Right lobe of liver (tissue), 6 donors: ENCODE measurements at places on chromosomes 3 and 15. TPM values are rescaled to one million over a fixed set of nuclear protein-coding genes. Genes with fewer than 3 reads are reported as not detected.

DNA sequence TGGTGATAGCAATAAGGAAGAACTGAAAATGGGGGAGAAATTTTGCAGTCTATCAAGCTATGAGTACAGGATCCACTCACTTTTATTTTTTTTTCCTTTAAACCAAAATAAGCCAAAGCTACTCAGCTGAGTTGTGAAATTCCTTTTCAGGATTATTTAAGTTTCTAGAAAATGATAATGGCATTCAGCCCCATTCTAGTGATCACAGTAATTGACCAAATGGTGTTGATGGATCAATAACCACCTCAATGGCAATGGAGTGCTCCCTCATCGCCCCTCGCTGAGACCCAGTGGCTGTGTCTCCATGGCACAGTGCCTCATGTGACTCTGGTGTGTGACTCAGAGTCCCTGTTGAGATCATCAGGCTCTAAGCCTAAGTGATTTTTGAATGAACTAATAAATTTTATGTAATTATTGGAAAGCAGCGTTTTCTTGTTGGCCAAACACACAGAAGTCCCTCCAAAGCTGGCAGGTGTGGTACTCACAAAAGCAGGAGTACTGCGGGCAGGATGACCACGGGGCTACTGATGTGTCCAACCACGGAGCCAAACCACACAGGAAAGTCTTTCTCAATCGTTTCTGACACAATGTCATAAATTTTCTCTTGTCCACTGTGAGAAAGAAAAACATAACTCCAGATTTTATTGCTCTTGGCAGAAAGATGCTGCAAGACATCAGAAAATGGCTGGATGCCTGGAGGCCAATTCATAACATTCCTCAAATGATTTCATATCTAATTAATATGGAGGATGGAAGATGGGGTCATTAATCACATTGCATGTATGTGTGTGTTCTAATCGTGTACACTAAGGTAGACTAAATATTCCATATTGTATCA, 14.4 kb upstream of the STARD5 start:
- H3K27me3 ChIP-seq = no peaks in the 10 kb centered on the region
- no peak for DNase-seq
- no peaks in the 10 kb centered on the region for H3K36me3 ChIP-seq

DNA sequence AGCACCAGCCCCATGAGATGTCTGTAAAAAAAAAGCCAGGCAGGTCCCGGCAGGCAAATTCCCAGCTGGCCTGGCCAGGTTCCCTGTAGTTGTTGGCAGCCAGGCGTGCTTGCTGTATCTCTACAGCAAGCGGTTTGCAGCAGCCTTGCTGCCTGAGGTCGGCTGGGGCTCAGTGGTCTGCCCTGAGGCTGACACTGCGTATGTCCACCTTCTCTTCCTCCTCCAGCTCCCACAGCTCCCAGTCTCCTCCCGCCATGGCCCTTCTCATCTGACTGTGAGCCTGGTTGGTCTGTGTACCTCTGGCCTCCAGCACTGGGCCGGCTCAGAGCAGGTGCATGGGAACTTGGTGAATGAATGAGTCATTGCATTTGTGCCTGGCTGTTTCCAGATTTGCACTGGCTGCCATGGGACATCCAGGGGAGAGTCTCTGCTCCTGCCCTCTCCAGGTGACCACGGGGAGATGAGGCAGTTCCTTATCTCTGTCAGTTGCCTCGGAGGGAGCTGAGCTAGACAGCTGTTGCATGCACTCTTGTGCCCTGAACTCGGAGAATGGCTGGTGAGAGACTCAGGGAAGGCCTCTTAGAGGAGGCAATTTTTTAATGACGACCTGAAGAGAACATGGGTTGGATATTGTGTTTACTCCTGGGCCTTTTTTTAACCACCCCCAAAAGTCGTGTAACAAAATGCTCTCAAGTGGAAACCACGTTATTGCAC, 43.0 kb downstream of the SPSB4 start:
- H3K36me3 ChIP-seq = no peaks in the 10 kb centered on the region
- H3K27ac ChIP-seq = no peak overlapping the region
- DNase-seq = no peak

The TMC3 gene
- not detected for total RNA-seq

DNA sequence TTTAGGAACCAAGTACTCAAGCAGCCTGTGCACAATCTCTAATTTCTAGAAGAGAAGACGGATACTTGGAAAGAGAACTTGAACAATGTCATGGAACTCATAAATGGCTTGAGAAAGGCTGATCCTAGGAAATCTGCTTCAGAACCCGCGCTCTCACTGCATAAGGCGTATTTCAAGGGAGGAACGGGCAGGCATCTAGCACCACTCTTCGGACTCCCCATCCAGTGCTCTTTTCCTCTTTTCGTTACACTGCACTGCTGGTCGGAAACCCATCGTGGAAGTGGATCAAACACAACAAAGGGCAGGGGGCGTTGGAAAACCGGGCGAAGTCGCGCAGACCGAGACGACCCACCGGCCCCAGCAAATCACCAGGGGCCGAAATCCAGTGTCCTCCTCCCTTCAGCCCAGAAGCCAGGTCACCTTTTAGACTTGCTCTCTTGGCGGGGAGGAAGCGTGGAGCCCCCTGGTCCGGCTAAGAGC, 539 bp upstream of the TLNRD1 start:
- DNase-seq = no peak
- H3K36me3 ChIP-seq = no peaks in the 10 kb centered on the region

The RAB6B gene
- 0.37 TPM for total RNA-seq

The CHDH gene
- total RNA-seq = 42.9 TPM

GRCh38 chr3:183226333-183226890, 26.6 kb upstream of the B3GNT5 start:
- H3K27ac ChIP-seq = no peak overlapping the region
- no peaks in the 10 kb centered on the region for H3K36me3 ChIP-seq
- no peak overlapping the region for H3K4me3 ChIP-seq
